ENCODE measurements at places on chromosomes 4 and X.
A peak's percentile ranks its signal among the peaks of the same experiment; 100 is the strongest.

GRCh38 chr4:109199585-109199984, 102.9 kb downstream of the COL25A1 start:
- DNase-seq = no peak

DNA sequence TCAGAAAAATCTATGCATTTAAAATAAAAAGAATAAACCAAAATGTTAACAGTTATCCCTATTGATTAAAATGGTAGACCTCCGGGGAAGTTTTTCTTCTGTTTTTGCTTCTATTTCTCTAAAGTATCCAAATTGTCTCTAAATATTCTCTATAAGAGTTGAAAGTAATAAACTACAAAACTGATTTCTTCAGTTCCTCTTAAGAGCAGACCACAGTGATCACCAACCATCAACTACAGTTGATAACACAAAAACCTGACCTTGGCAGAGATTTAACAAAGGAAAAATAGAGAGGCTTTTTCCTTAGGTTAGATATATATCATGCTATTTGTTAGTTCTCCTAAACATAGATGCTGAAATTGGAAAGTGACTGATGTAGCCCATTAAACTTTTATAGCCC, 27.3 kb downstream of the DDX60 start:
- DNase-seq = no peak

DNA sequence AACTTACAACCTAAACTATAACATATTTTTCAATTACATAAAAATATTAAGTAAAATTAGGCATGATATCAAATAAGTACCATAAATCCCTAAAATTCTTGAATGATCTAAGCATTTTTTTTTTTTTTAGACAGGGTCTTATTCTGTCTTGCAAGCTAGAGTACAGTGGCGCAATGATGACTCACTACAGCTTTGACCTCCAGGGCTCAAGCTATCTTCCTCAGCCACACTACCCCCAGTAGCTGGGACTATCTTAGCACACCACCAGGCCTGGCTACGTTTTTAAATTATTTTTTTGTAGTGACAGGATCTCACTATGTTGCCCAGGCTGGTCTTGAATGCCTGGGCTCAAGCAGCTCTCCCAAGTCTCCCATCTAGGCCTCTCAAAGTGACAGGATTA, 1042.3 kb downstream of the FSTL5 start:
- no peak for DNase-seq

DNA sequence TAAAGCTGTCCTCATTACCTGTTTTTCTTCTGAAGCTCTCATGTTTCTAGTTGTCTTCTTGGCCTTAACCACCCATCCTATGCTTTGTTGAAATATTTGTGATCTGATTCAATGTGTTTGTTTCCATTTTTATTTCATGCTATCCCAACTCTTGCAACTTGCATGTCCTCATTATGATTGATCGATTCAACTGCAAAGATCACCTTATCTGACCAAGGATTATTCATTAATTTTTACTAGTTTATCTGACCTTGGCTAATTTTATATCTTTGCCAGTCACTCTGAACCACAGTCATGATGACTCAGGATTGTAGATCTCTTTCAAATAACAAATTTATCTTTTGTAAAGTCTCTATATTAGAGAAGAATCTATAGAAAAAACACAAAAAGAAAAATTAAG, 70.7 kb downstream of the UGT2A2 start:
- DNase-seq = no peak

DNA sequence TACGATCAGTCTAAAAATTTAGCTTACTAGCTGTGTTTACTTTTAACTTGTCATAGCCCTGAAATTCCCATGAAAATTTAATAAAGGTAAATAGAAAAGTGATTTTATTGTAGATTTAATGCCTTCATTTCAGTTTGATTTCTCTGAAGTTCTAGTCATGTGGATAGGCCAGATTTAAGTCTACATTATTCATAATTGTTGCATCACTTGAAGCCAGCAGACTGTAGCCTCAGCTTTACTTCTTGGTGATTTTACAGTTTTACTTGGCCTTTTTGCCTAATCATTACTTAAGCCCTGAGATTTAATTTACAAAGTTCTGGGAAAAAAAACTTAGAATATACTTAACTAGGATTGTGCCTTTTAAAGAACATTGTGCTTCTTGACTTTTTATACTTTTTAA, 73.5 kb upstream of the FHDC1 start:
- no peak for DNase-seq

DNA sequence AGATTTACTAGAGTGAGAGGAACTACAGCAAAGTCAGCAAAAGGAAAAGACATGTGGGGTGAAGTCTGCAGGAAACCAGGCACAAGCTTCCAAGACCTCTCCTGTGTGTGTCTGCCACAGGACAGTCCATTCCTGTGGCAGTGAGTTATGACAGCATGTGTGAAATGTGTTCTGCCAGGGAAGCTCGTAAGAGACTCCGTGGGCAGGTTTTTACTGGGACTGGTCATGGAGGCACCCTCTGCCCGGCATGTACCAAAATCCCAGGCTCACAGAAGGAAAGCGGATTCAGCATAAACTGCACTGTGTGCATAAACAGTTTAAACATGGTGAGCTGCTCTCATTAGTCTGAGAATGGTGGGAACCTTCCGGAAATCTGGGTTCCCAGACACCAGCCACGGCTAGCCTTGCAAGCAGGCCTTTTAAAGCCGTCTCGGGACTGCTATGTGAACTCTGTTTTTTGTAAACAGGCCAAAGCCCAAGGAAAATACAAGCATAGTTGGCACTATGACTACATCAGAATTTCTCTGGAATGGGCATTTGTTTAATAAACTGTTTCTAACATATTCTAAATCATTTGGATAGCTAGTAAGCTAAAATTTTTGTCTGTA, 288.5 kb downstream of the TENM3 start:
- DNase-seq = no peak

DNA sequence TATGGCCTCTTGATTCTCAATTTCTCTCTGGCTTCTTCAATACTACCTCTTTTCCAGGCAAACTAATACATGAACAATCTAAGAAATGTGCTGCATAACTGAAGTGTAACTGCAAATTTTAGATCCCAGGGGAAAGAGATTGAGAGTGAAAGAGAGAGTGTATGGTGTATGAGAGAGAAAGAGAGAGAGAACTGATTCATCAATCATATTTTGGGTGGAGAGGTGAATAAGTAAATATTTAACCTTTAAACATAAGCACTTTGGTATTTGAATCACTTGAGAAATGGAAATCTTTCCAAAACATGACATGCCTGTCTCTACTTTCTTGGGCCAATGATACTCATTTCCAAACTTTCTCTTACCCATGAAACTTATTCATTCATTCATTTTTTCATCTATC, 147.2 kb upstream of the DIPK2B start:
- no peak for DNase-seq

DNA sequence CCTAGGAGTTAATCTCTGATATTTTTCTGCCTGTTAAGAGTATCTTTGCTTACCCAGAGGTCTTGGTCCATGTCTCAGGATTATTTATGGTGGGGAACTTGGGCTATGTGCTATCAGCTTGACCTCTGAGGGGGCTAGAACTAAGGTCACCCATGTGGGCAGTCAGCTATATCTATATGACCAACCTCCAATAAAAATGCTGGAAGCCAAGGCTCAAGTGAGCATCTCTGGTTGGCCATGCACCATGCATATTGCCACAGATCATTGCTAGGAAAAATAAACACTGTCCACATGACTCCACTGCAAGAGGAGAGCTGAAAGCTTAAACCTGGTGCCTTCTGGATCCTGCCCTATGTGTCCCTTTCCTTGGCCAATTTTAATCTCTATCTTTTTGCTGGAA, 196.5 kb upstream of the SLC7A11 start:
- DNase-seq = no peak

DNA sequence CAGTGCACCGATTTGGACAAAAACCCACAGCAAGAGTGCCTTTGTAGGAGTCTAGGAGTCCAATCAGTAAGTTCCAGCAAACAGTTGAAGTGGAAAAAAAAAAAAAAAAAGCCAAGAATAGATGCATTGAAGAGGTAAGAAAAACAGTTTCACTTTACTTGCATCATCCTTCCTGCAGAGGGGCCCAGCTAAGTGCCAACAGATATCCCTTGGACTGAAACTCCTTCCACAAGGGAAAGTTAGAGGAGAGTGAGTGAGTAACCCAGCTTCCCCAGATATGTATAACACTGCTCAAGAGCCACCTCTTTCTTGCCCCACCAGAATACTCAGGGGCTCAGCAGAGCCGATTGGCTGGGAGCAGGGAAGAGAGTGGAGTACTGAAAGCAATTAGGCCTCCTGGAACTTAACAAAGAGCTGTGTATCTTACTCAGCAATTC, 617.7 kb upstream of the SMIM31 start:
- DNase-seq = no peak

- no peak for DNase-seq
These were observed 137.6 kb upstream of the ESX1 start for GRCh38 chrX:104392350-104392749.

GRCh38 chr4:111494971-111495370, 650.3 kb upstream of the FAM241A start:
- no peak for DNase-seq

- DNase-seq = peak; percentile 89
These were observed 38.4 kb downstream of the NAP1L5 start for GRCh38 chr4:88659055-88659889.

DNA sequence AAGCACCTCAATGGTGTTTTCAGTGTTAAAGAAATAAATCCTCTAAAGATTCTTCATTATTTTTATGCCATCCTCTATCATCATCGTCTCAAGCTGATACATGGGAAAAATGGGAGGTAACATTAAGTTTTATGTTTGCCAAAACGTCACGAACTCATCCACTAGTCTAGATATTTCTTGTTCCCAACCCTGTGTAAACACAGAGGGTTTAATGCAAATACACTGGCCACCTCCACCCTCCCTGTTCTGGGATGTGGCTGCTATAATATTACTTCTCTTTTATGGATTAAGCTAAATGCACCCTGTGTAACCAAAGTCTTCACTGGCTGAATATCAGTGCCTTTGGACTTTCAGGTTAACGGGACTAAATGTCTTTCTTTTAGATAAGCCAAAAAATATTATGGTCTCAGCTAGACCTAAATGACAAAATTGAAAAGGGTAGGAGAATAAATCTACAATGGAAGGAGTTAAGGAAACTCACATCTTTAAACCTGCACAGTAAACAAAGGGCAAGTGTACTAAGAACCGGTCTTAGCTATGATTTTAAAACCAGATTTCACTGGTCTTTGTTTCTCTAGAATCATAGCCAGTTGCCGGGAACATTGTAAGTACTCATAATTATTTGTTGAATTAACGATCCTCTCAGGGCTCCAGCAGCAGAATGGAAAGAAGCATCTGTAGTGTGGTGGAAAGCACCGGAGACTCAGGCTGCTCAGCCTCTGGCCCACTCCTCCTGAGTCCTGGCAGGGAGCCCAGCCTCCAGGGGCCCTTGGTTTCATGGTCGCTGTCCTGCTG, 103.5 kb upstream of the NOCT start:
- no peak for DNase-seq

DNA sequence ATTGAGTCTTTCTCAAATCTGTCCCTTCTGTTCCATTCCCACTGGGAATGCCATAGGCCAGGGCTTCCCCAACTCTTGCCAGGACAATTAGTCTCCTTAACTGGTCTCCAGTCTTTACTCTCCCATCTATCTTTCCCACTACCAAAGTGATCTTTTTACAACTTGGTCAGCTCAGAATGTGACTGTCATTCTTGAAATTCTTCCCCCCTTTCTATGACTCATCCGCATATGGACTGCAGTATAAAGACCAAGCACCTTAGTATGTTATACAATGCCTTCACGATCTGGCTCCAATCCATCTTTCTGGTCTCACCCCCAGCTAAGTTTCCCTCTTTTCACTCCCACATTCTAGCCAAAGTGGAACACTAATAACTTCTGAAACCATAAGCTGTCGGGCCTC, 383.8 kb downstream of the OPHN1 start:
- DNase-seq = no peak

- no peak for DNase-seq
These were observed 647.4 kb upstream of the GALNT7 start for GRCh38 chr4:172521248-172521647.

DNA sequence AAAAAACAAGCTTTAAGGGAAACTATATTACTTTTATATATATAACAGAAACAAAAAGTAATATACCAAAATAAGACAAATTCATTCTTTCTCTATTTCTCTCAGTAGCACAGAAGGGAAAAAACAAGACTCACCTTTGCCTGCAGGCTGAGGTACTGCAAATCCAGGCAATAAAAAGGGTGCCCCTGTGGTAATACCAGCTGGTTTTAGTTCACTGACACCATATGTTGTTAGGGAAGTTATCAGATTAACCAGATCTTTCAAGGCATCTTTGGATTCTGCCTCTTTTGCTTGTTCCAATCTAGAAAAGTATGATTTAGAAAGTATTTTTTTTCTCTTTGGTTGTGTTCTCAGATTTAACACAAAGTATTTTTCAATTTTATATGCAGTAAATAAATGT, 139.8 kb downstream of the WDFY3 start:
- no peak for DNase-seq

DNA sequence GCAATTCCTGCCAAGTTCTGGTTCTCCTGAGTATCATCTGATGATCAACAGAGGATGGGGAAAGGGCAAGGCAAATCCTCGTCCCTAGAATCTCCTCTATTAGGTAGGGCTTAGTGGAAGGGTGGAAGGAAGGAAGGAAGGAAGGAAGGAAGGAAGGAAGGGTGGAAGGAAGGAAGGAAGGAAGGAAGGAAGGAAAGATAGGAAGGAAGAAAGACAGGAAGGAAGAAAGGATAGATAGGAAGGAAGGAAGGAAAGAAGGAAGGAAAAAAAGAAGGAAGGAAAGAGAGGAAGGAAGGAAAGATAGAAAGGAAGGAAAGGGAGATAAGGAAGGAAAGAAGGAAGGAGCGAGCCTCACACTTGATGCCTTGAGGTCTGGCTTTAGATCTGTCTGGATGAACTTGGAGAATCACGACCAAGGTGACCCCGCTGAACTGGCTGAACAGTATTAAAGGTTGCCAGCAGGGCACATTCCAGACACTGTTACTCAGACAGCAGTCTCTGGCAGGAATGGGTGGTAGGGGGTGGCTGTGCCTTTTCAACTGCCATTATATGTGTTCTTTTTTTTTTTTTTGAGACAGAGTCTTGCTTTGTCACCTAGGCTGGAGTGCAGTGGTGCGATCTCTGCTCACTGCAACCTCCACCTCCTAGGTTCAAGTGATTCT, 57.1 kb downstream of the MAP7D2 start:
- no peak for DNase-seq

DNA sequence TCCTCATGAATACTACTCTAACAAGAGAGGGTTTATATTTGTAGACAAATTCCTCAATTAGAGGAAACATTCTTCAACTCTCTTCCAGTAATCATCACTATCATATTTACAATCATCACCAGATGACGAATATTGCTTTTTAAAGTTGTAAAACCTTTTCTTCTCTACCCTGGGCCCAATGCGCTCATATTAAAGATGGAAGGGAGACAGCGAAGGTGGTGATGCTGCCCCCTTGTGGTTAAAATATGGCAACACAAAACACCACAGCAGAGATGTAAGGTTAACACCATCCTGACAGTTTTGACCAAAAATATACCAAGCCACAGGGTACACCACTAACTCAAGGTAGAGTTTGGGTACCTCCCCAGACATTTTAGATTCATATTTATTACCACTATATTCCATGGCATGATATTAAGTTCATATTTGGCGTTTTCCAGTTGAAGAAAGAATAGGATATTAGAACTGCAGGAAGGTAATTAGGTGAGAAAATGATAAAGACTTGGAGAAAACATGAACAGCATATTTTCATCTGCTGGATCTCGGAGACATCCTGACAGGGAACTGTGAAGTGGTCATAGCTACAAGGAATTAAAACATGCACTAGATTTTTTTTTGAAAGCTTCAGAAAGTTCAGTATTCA, 72.8 kb downstream of the SLC9A7 start:
- peak; percentile 28 for DNase-seq

- no peak for DNase-seq
These were observed 226.4 kb upstream of the CASK start for GRCh38 chrX:42149765-42150164.
